Right renal cortex interstitium (tissue), 3 donors: ENCODE measurements at places on chromosomes 5 and 9.
A peak's percentile ranks its signal among the peaks of the same experiment; 100 is the strongest.

- no peak for DNase-seq
Measured at GRCh38 chr9:11320989-11321388, 708.2 kb upstream of the PTPRD start.

DNA sequence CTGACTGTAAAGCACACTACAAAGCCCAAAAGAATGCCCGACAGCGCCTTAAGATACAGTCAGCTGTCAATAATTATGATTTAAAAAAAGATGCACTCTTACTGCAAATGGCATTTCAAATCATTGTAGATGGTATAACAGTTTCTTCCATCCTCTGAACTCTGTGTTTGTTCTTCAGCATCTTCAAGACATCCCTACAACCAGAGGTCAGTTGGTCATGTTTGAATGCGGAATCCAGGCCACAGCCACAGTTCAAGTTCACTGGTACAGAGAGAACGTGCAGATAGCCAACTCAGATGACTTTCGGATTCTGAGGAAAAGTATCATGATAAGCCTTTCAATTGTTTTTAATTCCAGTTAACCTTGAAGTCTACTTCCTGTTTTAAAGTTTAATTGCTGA is 8.7 kb upstream of the MYOT start:
- no peak for DNase-seq

GRCh38 chr5:80961376-80962281 is 1.5 kb downstream of the RASGRF2 start:
- no peak for DNase-seq

GRCh38 chr5:64149268-64149667 is 16.4 kb upstream of the RNF180 start:
- DNase-seq, result no peak

DNA sequence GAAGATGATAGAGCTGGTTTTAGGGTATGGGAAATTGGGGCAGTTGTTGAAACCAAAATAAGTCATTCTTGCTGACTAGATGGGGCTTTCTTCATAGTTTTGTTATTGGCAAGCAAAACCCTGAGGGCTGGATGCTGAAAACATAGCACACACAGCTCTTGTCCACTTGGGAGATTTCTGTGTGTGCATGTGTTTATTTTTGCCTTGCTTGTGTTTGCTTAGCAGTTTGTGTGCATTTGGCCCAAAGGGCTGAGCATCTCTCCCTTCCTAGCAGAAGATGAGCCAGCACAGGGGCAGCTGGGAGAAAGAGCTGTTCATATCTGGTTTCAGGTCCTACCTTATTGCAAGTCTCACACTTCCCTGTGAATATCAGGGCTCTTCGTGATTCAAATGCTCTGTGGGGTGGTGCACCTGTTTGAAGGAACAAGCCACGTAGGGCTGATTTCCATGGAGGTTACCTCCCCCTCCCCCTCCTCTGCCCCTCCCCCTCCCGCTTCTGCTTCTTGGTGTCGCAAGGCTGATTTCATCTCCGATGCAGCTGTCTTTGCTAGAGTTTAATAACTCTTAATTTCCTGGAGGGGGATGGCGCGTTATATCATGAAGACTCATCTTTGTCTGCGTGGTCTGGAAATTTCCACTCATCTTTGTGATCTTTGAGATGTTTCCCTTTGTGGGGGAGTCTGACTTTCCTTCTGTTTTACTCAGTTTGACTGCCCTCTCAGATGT is 296.5 kb downstream of the ARHGAP26 start:
- no peak for DNase-seq

DNA sequence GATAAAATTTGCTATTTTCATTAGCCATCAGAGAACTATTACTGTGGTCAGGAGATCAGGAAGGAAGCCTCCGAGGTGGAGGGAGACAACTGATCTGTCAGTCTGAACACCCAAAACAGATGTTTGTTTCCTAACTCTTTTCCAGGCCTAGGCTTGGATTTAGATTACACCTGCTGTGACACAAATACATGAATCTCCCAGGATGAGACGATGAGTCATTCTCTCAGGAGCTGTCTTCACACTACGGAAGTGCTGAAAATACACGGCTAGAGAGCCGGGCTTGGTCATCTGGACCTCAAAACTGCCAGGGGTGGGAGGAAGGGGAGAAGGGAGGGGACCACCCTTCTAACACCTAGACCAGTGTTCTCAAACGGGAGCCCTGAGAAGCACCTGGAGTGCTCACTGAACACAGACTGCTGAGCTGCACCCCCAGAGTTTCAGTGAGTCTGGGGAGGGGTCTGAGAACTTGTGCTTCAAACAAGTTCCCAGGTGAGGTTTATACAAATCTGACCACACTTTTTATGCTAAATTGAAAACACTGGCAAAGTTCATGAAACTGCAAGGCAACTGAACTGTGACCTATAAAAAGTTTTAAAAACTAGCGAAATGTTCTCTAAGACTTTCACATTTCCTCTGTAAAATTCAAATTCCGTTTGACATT is 80.3 kb upstream of the EQTN start:
- DNase-seq, result no peak

DNA sequence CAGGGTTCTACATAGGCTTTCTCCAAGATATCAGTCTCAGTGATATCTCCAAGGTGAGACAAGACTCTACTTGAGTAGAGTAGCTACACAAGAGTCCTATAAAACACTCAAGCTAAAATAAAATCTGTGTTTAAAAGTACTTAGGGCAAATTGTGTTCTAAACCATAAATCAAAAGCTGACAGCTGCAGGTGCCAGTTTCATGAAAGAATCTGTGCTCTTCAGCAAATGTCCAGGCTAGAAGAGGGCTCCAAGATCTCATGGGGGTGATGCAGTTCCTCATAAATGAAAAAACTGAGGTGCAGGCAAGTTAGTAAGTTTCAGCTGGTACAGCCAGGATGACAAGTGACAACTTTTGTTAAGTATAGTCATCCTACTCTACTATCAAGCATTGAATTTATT is 142.8 kb upstream of the TNPO1 start:
- DNase-seq, result no peak

DNA sequence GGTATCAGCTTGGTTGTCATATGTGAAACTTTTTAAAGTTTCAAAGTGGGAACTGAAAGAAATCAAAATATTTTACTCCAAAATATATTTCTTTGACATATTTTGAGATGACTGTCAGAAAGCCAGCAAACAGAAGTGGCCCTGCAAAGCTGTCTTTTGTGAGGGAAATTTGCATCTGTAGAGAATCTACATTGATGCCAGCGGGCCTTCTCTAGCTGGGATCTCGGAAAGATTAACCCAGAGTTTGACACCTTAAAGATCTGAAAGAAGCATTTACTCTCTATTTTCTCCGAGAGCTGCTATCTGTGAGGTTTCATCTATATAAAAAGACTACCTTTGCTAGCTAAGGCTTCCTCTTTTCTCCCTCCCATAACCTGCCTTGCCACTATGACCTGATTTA is 303.6 kb downstream of the FBXL17 start:
- DNase-seq, result no peak

DNA sequence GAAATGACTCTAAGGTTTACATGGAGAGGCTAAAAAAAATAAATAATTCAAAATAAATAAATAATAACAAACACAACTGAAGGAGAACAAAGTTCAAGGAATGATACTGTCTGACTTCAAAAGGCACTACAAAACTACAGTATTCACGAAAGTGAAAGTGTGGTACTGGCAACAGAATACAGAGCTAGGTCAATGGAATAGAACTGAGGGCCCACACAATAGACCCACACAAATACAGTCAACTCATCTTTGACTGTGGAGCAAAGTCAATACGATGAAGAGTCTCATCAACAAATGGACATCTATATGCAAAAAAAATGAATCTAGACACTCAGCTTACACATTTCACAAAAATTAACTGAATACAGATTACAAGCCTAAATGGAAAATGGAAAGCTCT is 75.3 kb downstream of the FBXW11 start:
- DNase-seq, result no peak

DNA sequence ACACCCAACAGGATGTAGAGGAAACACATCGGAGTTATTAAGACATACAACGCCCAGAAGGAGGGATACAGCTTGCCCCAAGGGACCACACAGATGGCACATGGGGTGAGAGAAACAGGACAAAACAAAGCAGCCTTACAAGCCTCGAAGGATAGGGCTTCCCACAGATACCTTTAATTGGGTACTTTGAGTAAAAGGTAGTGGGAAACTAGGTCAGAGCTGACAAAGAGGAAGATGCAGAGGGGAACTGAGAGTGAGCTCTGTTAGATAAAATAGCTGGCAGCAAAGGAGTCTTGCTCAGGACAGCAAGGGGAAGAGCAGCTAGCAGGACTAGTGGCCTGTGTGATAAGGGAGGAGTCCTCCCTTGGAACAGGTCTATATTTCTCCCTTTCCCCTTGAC is 48.2 kb downstream of the OTP start:
- DNase-seq, result no peak

DNA sequence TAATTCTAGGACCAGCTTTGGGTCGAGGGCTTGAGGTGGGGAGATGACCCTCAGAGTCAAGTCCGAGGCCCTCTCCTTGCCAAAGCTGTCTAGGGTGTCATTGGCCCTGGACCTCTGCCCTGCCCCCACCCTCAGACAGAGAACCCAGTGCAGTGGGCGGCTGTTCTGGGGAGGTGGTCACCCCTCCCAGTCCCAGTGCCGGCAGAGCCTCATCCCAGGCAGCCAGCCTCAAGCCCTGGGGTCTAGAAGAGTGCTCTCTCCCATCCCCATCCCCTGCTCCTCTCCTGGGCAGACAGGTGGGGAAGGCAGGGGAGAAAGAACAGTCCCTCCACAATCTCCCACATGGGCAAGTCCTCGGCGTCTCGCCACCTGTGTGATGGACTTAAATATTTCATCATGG is 7.0 kb downstream of the NTNG2 start:
- DNase-seq, result no peak

GRCh38 chr5:172414531-172415361 is 39.6 kb downstream of the SH3PXD2B start:
- no peak for DNase-seq

DNA sequence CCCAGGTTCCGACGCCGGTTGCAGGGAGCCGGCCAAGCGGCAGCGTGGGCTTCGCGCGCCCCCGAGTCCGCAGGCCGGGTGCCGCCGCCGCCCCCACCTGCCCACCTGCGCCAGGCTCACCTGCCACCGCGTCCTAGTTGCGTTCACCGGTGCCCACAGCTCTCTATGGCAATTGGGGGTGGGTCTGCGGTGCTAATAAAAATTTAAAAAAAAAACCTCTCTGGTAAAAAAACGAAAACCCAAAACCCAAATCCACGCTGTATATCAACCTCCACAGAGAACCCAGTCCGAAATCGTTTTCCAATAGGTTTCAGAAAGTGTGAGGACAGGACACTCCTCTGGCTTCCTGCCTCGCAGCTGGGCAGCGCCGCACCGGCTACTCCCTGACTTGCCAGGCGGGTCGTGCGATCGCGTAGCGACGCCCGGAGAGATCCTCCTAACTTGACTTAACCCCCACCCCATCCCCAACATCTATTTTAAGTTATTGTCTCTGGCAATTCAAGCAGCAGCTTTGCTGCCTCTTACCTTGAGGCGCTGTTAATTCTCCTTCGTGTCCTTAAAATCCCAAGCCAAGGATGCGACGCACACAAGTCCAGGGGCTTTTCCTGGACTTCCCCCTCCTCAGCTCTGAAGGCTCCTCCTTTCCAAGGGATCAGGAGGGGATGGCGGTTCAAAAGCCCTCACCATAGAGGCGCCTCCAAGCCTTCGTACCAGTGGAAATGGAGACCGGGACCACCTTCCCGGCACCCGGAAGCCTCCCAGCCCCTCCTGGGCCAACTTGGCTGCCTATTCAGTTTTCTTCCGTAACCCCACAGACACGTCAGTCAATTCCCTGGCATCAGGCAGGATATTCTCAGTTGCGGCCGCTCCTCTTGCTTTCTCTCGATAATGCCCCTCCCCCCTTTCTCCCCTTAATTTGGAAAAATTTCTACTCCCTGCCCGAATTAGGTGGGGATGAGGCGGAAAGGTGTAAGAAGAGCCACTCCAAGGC is 1639.4 kb upstream of the C9orf72 start:
- DNase-seq, result no peak

DNA sequence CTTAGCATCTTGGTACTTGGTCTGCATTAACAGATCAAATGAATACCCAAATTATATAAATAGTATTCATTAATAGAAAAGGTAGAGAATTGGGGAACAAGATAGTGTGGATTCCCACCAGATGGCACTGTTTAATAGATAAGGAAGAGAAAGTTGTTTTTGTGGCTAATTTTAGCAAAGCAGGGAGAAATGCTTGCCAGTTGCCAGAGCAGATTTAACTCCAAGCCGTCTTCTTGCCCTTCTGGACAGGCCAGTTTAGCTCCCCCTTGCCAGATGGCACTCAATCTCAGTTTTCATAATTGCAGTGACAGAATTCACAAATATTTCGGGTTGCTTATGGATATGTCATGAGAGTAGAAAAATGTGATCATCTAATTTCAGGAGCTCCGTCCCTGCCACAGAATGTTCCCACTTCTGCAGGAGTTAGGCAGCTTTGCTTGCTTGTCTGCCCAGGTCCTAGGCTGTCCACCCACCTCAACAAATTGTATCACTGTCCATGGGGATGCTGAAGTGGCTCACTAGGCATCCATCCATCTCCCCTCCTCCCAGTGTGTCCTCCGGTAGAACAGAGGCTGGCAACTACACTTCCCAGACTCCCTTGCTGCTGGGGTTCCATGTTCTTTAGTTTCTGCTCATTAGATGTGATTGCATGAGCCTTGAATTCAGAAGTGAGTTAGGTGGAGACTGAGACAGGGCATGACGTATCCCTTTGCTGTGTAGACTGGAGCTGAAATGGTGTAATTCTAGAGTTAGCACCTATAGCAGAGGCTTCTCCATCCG is 11.8 kb upstream of the HEXB start:
- no peak for DNase-seq

GRCh38 chr5:92561411-92561959 is 1019.5 kb downstream of the NR2F1-AS1 start:
- no peak for DNase-seq

- DNase-seq, result no peak
Measured at GRCh38 chr5:15791274-15791673, 291.3 kb downstream of the FBXL7 start.

DNA sequence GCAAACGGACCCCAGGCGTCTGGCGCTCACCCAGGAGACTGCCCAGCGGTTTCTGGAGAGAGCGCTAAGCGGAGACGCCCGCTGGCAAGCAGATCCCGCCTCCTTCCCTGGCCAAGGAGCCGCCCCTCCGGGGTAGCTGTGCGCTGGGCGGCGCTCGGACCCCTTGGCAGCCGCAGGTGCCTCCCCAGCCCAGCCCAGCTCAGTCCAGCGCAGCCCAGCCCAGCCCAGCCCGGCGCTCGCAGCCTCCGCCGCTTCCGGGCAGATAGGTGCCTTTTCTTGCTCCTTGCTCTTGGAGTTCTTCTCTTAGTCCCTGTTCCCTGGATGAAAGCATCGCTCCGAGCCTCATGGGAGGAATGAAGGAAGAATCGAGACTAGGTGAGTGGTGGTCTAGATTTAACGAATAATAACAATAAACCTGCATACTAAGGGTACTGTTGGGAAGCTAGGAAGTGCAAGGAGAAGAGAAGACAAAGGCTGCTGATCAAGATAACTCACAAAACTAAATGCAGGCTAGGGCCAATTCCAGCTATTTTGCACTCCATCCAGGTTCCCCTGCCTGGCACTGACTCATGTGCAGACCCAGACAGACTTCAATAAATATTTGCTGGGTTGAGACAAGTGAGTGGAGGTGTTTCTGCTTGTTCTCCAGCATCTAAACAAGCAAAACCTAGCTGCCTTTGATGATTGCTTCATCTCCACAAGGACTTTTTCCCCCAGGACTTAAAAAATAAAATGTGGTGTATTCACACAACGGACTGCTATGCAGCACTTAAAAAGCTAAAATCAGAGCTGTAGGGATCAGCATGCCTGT is at the start of gene STK32A:
STK32A (plus strand) TSS at position 202 of the 811 bp plus-strand sequence. CDS start 4,609 bp downstream, outside the sequence.
- peak; percentile 39 for DNase-seq
